ENCODE measurements at places on chromosomes 1 and 21. TPM values are rescaled to one million over a fixed set of nuclear protein-coding genes. Genes with fewer than 3 reads are reported as not detected.

- no peak for DNase-seq
Observed at GRCh38 chr1:67721650-67722291, 36.8 kb downstream of the GADD45A start.

SYCP1 gene
- total RNA-seq: not detected

DNA sequence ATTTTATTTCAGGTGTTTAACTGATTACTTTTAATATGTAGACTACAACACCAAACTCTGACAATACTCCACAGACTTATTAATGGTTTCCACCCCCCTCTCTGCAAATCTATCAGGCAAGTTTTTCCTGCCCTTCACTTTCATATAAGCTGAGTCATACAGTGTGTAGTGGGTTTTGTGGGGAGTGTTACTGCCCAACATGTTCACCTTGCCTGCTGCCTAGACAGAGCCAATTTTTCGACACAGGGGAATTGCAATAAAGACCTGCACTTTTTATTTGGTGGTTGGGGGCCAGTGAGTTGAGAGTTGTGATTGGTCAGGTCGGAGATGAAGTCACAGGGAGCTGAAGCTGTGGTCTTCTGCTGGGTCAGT, 119.7 kb downstream of the PPIAL4G start:
- no peak for DNase-seq

PKNOX1 gene
- 11.3 TPM for total RNA-seq

GRCh38 chr1:159161001-159161718, 10.3 kb upstream of the CADM3 start:
- DNase-seq: no peak

DNA sequence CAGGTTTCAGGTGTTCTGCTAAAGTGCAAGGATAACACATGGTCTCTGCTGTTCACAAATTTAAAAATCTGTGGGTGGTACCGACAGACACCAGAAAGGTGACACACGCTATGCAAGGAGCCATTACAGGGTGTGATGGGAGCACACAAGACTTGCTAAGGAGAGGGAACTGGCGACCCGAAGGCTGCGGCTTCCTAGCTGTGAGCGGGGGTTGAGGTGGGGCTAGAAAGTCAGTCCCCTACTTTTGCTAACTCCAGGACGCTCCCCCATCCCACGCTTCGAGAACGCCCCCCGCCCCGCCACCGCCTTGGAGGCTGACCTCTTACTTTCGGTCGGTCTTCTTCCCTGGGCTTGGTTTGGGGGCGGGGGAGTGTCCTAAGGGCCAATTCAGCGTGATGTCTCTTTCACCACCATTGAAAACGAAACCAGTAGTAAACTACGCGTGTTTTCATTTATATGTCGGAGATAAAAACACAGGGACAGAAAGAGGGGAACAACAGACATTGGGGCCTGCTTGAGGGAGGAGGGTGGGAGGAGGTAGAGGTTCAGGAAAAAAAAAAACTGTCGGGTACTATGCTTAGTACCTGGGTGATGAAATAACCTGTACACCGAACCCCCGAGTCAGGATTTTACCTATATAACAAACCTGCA, 1.1 kb downstream of the CKS1B start:
- DNase-seq: no peak

OR2L3 gene
- total RNA-seq: not detected

DNA sequence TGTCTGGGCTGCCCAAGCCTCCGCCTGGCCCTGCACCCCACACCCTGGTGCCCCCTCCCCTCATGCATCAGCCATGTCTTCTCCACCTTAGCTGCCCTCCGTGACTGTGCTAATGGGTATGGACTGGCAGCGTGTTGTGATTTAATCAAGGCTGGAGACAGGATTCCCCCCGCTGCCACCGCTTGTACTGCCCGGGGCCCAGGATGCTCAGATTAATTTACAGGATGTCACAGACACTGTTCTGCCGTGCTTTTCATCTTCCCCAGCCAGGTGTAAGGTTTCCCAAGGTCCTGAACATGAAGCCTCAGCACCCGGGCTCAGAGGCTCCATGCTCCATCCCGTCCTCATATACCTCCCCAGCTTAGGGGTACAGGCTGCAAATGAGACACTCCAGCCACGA, 66.3 kb downstream of the TAS1R2 start:
- no peak for DNase-seq

DNA sequence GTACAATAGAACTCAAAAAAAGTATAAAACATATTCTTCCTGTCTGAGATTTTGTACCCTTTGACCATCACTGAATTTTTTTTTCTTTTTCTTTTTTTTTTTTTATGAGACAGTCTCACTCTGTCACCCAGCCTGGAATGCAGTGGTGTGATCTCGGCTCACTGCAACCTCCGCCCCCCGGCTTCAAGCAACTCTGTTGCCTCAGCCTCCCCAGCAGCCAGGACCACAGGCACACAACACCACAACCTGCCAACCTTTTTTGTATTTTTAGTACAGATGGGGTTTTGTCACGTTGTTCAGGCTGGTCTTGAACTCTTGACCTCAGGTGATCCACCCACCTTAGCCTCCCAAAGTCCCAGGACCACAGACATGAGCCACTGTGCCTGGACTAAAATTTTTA, 10.4 kb downstream of the SDCCAG8 start:
- no peak for DNase-seq

GRCh38 chr1:21097729-21098128, 79.0 kb downstream of the EIF4G3 start:
- DNase-seq: no peak

PTPN14 gene
- total RNA-seq: 67.7 TPM

AKNAD1 gene
- not detected for total RNA-seq

OR2L8 gene
- total RNA-seq: not detected

LY9 gene
- 0.16 TPM for total RNA-seq

C1orf226 gene
- total RNA-seq: 2.0 TPM

BSND gene
- not detected for total RNA-seq

TARBP1 gene
- 9.1 TPM for total RNA-seq

GRCh38 chr1:84839544-84839943, 53.5 kb downstream of the LPAR3 start:
- no peak for DNase-seq

DNA sequence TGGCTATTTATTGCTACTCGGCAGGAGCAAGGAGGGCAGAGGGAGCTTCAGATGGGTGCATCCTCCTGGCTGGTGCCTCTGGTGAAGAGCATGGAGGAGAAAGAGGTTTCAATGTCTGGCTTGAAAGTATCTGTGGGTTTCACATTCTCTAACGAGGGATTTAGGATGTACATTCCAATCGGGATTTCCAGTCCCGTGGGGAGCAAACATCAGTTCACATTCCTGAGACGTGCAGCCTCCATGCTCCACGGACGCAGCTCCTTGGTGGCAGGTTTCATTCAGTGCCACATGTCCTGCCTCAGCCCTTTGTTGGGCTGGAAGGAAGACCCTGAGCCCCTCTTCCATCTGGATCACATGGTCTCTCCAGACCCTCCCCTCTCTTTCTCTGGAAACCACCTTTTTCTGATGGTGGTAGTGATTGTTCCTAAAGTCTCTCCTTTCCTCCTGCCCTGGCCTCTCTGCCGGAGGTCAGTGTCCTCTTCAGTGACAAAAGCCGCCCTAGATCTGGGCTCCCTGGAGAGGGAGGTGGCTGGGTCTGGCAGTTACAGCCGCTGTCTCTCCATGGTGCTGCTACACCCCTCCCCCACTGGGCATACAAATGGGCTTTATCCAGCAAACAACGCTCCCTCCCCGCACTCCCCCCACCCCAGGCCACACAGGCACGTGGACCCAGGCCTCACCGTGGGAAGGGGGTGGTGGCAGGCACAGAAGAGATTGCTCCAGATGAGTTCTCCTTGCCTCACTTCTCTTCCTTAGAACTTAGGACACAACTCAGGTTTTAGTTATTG, 826 bp upstream of the CA14 start:
- no peak for DNase-seq

KCNE2 gene
- total RNA-seq: 0.22 TPM

DNA sequence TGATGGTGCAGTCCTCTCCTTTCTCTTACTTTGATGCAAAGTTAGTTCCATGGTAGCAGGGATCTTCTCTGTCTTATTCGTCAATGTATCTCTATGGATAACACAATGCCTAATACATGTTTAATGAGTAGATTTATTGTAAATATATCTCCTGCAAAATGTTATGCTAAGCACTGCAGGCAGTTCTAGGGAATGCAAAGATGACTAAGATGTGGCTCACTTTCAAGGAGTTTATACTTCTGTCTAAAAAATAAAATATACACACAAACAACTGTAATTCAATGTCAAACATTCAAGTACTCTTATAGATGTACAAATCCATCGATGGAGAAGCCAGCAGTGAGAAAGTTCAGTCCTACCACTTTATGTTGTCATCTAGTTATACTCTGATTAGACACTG, 194.3 kb downstream of the KCTD3 start:
- no peak for DNase-seq

DNA sequence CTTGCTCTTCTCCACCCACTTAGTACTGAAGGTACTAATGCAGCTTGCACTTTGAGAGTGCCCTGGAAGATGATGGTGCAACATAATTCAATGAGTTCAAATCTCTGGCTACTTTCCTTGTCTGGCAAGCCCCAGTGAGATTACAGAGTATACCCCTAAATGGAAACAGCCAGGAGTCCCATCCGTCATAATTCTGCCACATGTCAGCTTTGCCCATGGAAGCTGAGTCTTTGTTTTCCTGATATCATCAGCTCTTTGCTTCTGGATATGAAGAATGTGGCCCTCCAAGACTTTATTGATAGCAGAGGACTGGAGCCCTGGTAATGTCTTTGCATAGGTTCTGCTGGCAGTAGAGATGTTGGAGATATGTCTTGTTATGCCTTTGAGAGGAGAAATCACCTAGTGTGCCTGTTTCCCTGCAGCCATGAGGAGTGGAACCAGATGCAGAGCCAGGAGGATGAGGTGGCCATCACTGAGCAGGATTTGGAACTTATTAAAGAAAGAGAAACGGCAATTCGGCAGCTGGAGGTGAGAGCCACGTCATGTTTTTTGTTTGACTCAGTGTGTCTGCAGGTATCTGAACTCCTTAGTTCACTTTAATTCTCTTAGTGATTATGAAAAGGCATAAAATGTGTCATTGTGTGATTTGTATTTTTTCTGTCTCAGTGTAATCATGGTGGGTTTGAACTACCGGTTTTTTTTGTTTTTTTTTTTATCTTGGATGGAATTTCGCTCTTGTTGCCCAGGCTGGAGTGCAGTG, 18.7 kb upstream of the PPP1R8 start:
- no peak for DNase-seq

DNA sequence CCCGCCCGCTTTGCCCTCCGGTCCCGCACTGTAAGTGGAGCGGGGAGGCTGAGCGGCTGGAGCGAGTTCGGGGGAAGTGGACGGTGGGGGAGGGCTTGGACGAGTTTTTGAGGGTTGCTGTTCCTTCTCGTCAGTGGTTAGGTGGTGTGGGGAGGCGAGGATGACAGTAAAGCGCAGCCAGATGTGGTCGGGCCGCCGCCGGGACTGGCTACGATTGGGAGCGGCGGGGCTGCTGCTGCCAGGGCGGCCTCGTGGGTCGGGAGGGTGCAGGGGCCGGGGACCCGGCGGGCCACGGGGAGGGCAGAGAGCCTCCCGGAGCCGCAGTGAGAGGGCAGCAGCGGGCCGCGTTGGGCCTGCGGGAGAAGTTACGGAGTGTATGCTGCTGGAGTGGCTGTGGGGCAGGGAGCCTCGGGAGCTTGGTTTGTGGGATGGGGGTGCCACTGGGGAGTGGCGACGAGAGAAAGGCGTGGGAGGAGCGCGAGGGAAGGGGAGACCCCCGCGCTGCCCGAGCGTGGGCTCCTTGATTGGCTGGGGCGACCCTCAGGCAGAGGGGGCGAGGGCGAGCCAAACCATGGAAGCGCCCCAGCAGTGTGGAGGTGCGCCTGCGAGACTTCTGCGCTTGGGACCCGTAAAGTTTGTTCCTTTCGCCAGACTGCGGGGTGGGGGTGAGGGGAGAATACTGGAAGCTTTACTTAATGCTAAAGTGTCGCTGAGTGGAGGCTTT, 2.1 kb downstream of the ADGRL2 start:
- DNase-seq: peak; percentile 89

L1TD1 gene
- total RNA-seq: 0.67 TPM

PLA2G4A gene
- 1.3 TPM for total RNA-seq

- no peak for DNase-seq
Observed at GRCh38 chr1:205766038-205766437, 9.2 kb downstream of the RAB29 start.

DNA sequence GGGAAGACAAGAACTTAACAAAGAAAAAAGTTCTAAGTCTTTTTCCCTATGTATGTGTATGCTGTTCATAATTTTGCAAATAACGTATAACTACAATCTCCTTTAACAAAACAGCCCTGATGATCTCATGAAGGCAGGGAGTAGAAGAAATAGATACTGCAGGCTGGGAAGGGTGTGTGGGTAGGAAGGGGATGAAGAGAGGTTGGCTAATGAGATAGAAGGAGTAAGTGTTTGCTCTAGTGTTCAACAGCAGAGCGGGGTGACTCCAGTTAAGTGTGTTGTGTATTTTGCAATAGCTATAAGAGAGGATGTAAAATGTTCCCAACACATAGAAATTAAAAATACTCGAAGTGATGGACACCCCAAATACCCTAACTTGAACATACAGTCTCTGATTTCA, 20.1 kb downstream of the C1orf198 start:
- no peak for DNase-seq

PRKACB gene
- total RNA-seq: 41.8 TPM

DNA sequence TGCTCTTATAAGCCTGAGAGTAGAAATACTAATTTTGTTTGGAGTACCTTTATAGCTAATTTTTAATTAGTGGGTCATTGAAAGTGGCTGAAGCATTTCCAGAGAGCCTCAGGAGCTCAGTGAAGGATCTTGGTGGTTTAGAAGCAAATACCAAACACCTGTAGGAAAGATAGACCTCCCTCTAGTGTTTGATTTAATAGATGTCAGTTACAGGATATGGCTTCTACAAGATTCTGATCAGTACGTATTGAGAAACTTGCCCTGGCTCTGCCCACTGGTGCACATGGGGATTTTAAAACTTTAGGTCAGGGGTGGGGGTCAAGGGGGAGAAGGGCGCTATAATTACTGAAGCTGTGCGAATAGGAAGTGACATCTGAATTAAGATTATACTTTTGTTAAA, 122.2 kb downstream of the POU2F1 start:
- DNase-seq: no peak

PIK3CD gene
- total RNA-seq: 3.0 TPM

- no peak for DNase-seq
Observed at GRCh38 chr1:21293537-21294265, 3.4 kb upstream of the ECE1 start.

RCSD1 gene
- 32.7 TPM for total RNA-seq

PTPRF gene
- 9.1 TPM for total RNA-seq

DNA sequence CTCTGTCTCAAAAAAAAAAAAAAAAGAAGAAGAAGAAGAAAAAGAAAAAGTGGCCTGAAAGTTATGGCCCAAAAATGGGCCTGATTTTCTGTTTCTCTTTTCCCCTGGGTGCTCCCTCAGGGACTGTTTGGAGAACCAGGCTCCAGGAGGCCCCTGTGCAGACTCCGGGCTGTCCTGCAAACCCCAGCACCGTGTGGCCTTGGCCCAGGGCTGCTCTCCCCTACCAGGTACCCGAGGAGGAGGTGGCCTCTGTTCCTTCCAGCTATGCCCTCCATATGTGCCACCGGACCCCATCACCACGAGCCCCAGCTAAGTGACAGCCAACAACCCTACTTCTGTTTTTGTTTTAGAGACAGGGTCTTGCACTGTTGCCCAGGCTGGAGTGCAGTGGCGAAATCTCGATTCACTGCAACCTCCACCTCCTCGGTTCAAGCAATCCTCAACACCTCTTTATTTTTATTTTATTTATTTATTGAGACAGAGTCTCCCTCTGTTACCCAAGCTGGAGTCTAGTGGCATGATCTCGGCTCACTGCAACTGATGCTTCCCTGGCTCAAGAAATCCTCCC, 7.5 kb upstream of the FAAP20 start:
- no peak for DNase-seq

GRCh38 chr1:213110349-213111300, 59.6 kb downstream of the RPS6KC1 start:
- no peak for DNase-seq

SIM2 gene
- 0.16 TPM for total RNA-seq

Measured in cardiac septum (tissue), 1 donor.